ENCODE measurements at places on chromosomes 1 and 21.
A peak's percentile ranks its signal among the peaks of the same experiment; 100 is the strongest.

DNA sequence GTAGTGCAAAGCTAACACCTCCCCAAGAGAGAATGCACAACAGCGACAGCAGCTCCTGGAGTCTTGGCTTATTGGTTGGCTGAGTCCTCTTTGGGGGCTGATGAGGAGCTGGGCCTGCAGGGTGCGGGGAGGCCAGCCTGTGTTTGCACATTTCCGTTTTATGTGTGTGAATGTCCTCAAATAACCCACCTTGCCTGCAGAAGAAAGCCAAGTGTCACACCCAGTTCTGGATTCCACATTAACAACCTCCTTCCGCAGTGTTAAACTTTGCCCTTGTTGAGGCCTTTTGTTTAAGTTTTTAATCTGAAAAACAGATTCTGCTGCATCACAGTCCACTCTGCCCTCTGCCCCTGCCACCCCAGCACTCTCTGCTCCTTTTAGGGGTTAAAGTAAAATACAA, 274.5 kb downstream of the TM2D1 start:
- H3K4me3 ChIP-seq = no peak overlapping the region
- no peaks in the 10 kb centered on the region for H3K27me3 ChIP-seq
- H3K4me1 ChIP-seq = peaks cover 11% of the 10 kb centered on the region
- no peak for DNase-seq
- peaks cover 4% of the 10 kb centered on the region for H3K36me3 ChIP-seq

- no peaks in the 10 kb centered on the region for H3K4me1 ChIP-seq
- no peak overlapping the region for H3K4me3 ChIP-seq
- no peaks in the 10 kb centered on the region for H3K36me3 ChIP-seq
These were observed 30.0 kb downstream of the PRKACB start for GRCh38 chr1:84174051-84174556.

DNA sequence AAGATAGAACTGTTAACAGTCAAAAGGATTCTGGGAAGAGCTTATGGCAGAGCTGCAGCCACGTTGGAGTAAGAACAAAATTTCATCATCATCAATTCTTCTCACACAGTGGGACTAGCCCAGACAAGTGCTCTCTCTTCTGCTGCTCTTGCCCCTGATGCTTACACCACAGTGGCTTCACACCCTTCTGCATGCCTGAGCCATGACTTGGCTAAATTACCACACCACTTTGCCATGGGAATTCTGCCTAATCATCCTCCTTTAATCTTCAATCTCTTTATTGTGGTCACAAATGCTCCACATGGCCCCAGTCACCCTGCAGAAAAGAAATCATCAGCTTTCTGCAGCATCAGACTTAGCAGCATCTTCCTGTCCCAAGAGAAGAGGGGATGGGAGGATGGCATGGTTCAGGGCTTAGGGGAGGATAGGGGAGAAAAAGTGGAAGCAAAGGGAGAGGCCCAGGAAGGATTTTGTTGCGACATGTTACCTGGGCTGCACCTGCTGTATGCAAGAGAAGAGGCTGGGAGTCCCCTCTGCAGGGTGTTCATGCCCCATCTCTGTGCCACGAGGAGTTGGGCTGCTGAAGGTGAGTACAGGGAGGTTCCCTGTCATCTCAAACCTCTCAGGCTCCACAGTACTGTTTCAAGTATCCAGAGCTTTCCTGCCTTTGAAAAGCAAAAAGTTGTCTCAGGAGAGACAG, 9.0 kb upstream of the RPTN start:
- H3K27me3 ChIP-seq = no peaks in the 10 kb centered on the region
- DNase-seq = no peak
- H3K27ac ChIP-seq = no peak overlapping the region

DNA sequence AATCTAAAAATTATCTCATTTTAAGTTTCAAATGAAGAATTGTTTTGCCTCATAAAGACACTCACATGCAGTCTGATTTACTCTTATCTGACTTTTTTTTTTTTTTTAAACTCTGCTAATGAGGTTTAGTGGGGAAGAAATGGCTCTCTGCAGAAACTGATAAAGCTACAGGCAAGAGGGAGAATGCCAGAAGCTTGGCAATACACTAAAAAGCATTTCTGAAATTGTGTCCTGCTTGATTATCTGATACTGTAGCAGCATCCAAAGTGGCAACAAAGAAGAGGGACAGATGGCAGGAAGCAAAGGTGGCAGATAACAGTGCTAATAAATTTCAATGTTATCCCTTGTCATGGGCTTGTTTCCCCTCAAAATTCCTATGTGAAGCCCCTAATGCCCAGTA, 1744.9 kb downstream of the NCAM2 start:
- H3K4me1 ChIP-seq = no peaks in the 10 kb centered on the region
- no peaks in the 10 kb centered on the region for H3K36me3 ChIP-seq
- no peak overlapping the region for H3K27ac ChIP-seq
- DNase-seq = peak; percentile 8
- no peak overlapping the region for H3K4me3 ChIP-seq
- H3K27me3 ChIP-seq = no peaks in the 10 kb centered on the region

DNA sequence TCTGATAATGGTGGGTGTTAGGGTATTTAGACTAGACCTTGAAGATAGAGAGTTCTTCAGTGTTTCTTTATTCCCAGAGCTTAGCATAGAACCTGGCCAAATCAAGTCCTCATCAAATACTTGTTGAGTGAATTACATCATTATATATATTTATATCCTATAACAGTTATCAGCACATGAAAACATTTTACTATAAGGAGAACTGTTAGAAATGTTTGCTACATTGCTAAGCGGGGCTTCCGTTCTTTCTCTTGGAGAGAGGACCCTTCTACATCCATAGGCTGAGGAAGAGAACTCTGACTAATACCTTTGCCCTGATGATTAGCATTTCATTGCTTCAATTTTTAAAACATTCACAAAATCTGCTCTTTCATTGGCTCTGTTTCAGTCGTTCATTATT, 66.5 kb upstream of the NBL1 start:
- no peaks in the 10 kb centered on the region for H3K4me1 ChIP-seq
- H3K27ac ChIP-seq = no peak overlapping the region
- no peak overlapping the region for H3K4me3 ChIP-seq

Data from lung (tissue), 17 donors.